ENCODE measurements at places on chromosomes 1 and 21. TPM values are rescaled to one million over a fixed set of nuclear protein-coding genes. Genes with fewer than 3 reads are reported as not detected.

Gene FAM177B
- not detected for total RNA-seq

Gene SPATA6
- total RNA-seq: 13.4 TPM

Gene ADORA1
- 7.1 TPM for total RNA-seq

Gene SELL
- total RNA-seq: 0.15 TPM

Gene KRTAP10-1
- not detected for total RNA-seq

Gene IL22RA1
- total RNA-seq: 0.34 TPM

Gene ARMH1
- total RNA-seq: not detected

Gene KCNN3
- total RNA-seq: 1.3 TPM
